ENCODE measurements at places on chromosomes 2 and 18.

DNA sequence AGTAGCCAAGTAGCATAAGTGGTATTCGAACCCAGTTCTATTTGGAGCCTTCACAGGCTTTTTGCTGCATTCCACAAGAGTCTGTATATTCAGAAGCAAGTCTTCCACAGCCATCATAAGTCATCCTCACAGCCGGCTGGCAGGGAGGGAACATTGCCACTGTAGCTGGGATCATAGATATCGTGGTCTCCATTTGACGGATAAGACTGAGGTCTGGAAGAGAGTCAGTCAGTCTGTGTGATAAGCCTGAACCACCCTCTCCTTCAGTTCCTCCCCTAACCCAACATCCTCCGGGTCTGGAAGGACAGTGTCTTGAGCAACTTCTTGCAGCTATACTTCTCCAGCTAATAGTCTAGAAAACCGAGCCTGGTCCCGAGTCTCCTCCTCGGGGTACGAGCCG, 17.0 kb upstream of the C1QL2 start:
- DNase-seq, result no peak

DNA sequence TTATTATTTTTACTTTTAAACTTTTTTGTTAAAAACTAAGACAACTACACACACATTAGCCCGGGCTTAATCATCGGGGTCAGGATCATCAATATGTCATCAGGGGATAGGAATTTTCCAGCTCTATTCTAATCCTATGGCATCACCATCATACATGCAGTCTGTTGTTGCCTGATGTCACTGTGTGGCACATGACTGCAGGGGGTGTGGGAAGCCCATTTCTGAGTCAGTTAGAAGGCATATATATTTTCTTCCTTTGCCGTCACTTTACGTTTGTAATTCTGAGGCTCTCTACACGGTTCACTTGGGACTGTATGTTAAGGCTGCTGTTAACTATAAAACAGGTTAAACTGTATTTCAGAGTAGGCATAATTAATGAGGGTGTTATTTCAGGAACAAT, 144.4 kb upstream of the ITGA6 start:
- DNase-seq, result peak; percentile 36

DNA sequence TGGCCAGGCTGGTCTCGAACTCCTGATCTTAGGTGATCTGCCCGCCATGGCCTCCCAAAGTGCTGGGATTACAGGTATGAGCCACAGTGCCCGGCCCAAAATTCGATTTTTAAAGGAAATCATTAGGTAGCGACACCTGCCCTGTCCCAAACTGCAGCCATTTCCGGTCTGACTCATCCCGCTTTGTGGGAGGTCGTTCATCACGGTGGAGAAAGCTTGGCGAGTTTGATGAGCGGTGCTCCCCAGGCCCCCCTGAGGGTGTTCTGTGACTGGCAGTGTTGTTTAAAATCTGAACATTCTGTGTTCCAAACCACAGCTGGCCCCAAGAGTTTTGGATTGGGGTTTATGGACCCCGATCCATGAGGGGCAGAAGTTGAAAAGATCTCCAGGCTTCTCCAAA, 53.0 kb upstream of the GLI2 start:
- DNase-seq, result no peak

DNA sequence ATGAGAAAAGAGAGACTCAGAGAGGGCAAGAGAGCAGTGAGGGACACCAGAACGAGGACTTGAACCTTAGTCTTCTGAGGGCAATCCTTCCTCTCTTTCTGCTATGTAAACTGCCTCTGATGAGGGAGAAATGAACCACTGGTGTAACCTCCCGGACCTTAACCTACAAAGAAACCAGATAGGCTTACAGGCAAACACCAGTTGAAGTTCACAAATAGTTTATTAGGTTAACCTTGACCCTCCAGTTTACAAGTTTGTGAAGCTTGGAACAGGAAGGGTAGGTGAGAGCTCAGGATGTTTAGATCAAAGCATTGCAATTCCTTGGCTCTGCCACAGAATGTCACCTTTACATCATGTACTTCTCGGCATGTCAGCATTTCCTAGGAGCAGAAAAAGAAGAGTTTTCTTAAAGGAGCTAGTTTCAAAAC, 486.4 kb upstream of the SPRED2 start:
- DNase-seq, result no peak

GRCh38 chr2:117137371-117137770, 677.1 kb upstream of the DDX18 start:
- DNase-seq, result no peak

DNA sequence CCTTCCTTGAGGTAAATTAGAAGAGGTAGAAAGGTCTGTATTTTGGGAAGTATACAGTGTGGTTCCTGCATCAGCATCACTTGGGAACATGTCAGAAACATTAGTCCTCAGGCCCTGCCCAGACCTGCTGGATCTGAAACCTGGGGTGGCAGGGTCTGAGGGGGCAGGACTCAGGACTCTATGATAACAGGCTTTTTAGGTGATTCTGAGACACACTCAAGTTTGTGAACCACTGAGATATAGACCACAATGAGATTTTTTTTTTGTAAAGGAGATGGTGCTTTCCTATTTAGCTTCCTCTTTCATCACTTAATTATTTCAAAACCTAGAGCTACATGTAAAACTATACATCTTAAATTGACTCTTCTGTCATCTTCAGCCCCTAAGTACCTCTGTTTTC, 262.7 kb upstream of the SPOPL start:
- DNase-seq, result no peak

DNA sequence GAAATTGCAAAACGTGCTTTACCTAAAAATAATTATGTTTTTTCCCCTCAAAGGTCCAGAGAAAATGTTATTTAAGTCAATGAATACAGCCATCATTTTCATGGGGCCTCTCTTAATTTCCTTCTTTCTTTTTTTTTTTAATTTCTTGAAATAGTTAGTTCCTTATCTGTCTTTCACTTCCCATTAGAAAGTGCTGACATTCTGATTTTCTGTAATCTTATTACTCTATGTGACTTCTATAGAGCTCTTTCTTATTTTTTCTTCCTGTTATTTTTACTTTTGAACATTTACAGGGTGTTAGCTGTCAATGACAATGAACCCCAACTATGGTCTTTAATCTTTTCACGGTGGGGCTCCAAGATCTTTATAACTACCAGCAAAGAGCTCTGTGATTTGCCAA, 30.0 kb downstream of the CTLA4 start:
- DNase-seq, result no peak

DNA sequence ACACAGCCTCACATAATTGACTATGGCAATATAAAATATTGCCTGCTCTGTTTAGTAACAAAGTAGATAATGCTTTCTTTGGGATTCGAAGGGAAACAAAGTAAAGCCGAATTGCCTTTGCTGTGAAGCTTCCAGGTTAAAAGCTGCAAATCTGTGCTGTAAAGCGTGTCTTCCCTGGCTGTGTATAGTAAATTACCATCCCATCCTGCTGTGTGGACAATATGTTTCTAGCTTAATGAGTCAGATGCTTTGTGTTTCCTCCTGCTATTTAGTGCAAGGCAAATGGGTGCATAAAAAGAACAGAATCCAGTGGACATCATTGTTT, 265.1 kb downstream of the SOCS6 start:
- no peak for DNase-seq

GRCh38 chr2:238087211-238087610, 12.9 kb upstream of the ESPNL start:
- DNase-seq, result no peak

DNA sequence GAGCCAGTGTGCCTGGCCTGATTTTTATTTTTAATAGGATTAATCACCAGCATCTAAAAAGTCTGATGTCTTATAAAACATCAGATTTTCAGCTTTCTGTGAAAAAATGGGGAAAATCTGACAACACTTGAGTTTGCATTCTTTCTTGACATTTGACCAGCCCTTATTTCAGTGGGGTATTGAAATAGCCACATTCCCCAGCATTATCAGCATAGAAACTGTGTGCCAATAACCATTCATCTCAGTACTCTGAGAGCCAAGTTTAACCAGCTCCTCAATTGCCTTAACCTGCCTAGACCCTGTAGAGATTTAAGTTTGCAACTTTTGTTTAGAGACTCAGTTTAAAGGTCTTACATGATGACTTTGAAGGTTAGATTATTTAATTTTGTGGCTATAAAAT, 155.0 kb downstream of the CERS6 start:
- DNase-seq, result no peak

GRCh38 chr18:35749701-35750100, 168.2 kb downstream of the GALNT1 start:
- DNase-seq, result no peak

GRCh38 chr2:11775384-11775783, 29.0 kb downstream of the LPIN1 start:
- no peak for DNase-seq

GRCh38 chr18:37019157-37019827, 190.4 kb downstream of the KIAA1328 start:
- DNase-seq, result no peak

GRCh38 chr2:96962567-96963203, 23.7 kb downstream of the FAM178B start:
- no peak for DNase-seq

- DNase-seq, result no peak
Measured at GRCh38 chr2:232336981-232337720, 41.4 kb upstream of the ALPP start.

DNA sequence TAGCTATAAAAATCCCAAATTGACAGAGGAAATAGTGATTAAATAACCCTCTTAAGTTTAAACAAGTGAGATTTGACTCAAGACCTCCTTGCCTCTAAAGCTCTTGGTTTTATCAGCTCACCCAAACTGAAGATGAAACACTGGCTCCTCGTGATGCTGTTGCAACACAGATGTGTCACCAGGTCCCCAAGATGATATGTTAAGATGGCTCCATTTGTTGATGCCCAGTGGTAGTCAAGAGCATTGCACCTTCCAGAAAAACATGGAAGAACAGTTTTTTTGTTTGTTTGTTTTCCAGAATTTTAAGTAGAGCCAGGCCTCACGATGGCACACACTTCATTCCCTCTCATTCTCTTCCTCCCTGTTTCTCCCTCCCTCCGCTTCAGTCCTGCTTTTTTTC, 399.8 kb downstream of the TXNL1 start:
- no peak for DNase-seq

- DNase-seq, result no peak
Measured at GRCh38 chr2:192035731-192036442, 158.8 kb downstream of the TMEFF2 start.

DNA sequence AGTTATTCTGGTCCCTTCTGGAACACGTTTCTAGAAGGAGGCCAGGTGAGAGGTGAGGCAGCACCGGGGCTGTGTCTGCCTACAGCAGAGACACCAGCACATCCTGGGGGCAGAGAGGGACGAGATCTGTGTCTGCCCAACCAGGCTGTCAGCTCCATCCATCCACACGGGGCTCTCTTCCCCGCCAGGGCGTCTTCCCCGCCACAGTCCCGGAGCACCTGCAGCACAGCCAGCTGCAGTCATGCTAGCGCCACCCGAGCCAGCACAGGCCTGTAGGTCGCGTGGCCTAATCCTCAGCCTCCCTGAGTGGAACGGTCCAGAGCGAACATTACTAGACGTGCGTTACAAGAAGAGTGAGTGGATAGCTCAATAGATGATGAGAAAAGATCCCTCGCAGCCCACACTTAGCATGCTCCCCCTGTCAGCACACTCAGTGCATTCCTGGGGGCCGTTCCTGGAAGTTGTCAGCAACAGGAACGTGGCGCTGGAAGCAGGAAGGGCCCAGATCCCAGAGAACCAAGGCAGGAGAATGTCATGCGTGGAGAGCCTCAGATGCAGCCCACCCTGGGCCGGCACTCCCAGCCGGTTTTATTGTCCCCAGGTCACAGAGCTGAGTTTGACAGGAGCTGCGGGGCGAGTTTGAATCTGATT, 179.0 kb downstream of the TWIST2 start:
- peak; percentile 61 for DNase-seq

DNA sequence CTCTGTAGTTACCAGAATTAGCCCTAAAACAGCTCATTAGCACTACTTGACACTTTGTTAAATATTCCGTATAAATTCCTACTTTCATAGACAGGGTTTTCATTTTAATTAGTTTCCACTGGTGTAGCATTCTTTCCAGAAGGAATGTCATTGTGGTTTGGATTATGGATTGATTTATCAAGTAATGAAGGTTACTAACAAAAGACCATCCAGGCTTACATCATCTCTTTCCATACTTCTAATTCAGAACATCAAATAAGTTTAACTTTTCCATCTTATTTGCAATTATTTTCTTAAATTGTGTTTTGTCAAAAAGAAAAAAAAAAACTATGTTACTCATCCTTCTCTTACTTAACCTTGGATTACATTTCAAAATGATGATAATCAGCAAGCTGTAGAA, 231.8 kb upstream of the SPOPL start:
- no peak for DNase-seq

DNA sequence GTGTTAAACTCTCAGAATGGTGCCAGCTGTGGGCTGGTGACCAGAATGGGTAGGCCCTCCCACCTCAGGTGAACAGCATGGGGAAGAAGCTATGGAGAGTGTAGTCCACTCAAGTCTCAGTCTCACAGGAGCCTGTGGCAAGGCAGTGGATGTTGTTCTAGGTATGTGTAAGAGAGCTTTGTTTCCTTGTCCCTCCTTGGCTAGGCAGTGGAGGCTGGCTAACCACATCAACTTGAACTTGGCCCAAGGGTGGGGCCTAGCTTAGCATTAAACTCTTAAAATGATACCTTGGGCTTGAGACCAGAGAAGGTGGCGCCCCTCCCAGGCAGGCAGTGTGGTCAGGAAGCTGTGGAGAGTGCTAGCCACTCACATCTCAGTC, 53.2 kb upstream of the SLC4A10 start:
- no peak for DNase-seq

- DNase-seq, result peak; percentile 17
Measured at GRCh38 chr2:133977405-133977804, 276.5 kb upstream of the MGAT5 start.

DNA sequence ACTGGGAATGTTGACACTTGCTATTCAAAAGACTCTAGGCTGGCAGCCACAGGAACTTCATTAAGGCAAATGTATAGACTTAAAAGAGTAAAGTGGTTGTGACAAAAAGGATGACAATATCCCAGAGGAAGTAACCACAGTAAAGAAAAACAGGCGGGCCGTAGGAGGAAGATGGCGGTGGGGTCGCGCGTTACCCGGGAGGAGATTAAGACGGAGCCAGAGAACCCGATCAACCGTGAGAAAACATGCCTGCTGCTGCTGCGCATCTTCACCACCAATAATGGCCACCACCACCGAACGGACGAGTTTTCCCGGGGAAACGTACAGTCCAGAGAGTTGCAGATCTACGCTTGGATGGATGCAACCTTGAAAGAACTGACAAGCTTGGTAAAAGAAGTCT, 14.0 kb upstream of the NEUROD1 start:
- DNase-seq, result no peak

GRCh38 chr2:46116553-46116991, 180.6 kb upstream of the EPAS1 start:
- peak; percentile 23 for DNase-seq

DNA sequence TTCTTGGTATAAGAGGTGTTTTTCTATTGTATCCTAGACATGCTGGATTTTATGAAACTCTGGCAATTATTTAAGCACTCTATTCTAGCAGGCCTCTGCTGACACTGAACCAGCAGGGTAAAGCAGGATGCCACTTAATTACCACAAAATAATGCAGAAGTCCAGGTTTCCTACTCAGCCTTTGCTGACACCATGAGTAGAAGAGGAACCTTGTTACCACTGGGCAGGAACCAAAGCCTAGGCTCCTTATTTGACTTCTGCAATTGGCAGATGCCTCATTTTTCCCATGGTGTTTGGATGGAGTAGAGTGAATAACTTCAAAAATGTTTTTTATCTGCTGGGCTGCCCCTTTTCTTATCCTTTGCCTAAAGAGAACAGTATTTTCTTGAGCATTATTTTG, 60.8 kb downstream of the THNSL2 start:
- DNase-seq, result no peak

- peak; percentile 87 for DNase-seq
Measured at GRCh38 chr2:101435001-101435862, 39.7 kb downstream of the RFX8 start.
